CD4-positive, alpha-beta T cell treated with Interleukin-4 for 1 hour (primary cell): ENCODE measurements at places on chromosomes 4 and X.

GRCh38 chrX:46185923-46186810, 359.1 kb downstream of the ZNF674 start:
- no peak for DNase-seq

DNA sequence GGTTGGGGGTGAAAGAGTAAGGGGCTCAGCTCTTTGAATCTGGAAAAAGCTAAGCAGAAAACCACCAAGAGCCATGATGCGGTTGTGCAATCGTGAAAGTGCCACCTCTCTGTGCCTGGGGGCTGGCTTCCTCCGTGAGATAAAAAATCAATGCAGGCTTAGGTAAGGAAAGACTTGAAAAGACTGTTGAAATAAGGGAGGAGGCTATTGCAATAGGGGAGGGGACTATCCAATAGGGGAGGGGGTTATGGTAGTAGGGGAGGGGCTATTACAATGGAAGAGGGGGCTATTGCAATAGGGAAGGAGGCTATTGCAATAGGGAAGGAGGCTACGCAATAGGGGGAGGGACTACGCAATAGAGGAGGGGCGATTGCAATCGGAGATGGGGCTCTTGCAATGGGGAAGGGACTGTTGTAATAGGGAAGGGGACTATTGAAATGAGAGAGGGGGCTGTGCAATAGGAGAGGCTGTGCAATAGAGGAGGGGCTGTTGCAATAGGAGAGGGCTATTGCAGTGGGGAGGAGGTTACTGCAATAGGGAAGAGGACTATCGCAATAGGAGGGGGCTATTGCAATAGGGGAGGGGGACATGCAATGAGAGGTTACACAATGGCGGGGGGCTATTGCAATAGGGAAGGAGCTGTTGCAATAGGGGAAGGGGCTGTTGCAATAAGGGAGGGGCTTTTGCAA, 162.3 kb upstream of the PSAPL1 start:
- DNase-seq = no peak

DNA sequence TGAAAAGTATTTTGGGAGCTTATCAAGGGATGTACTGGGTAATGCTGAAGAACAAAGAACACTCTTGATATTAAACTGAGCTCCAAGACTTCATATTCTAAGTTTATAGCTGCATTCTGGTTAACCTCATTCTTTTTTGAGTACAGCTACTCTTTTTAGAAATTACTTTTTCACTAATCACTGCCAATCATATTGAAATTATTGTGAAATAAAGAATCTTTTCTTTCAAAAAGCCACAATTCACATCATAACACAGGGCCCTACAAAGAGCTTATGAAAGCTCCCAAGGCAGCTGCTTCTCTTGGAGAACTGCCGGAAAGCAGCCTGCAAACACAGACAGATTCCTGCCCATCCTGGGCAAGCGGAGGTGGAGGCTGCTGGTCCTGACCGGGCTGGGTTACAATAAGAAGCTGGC, 121.4 kb downstream of the RNF150 start:
- no peak for DNase-seq

DNA sequence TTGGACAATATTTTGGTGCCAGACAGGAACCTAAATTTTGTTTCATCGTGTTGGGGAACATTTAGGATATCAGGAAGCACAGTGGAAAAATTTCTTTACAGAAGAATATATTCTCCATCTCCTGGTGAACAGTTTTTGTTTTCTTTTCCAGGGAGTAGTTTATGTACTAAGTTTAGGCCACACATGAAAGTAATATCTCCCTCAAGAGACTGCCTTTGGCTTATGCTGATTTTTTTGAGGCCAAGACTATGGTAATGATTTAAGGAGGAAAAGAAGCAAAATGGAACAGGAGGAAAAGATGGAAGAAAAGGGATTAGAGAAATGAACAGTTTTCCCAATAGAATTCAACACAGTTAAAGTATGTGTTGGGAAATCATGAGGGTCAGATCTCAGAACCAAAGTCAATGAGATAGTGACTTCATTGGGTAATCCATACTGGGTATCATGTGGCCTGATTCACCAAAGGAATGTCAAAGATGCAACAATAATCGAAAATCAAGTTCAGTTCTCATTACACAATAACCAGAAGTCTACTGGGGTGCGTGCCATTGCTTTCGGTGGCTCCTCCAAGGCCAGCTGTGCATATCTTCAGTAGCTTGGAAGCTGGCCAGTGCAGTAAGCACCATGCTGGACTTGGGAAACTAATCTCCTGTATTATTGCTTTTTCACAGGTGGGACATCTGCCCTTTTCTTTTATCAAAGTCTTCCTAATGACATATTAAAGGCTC, 234.8 kb downstream of the COL25A1 start:
- DNase-seq = no peak

GRCh38 chrX:135015523-135016245, 6.7 kb downstream of the RTL8B start:
- DNase-seq = no peak

DNA sequence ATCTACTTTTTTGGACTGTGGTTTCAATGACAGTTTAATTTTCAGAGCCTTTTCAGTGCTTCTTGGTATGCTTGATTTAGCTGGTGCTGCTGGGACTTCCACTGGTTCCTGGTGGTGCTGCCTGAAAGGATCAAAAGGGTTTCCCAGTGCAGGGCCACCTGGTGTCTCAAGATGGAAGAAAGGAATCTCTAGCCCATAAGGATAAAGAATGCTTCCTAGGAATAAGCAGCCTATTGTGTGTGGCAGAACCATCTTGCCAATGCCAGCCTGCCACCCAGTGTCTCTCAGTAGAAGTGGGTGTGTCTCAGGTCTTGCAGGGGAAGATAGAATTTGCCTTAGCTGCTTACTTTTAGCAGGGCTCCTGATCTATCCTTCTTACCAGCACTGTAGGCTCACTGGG, 15.0 kb upstream of the RAI2 start:
- no peak for DNase-seq

- DNase-seq = no peak
These were observed 211.0 kb downstream of the KCTD8 start for GRCh38 chr4:44237643-44238042.

- peak; percentile 84 for DNase-seq
These were observed 2.1 kb downstream of the GAB3 start for GRCh38 chrX:154748712-154749339.

GRCh38 chrX:31236231-31236630, 164.4 kb upstream of the FTHL17 start:
- DNase-seq = peak; percentile 37

DNA sequence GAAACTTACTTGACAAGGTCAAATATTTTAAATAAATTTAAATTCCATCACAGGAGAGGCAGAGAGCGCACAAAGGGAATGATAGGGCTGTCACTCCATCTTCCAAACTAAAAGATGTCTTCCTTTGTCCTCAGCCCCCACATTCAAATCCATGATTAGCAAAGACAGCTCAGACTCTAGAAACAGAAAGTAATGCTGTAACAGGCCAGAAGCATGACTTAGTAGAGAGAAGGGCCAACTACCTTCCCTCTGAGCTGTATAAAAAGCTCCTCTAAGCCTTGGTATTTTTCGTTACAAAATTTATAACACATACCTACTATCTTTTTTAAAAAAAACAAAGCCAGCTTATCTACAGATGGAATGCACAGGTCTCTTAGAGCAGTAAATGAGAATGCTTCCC, 207.4 kb downstream of the MAPK10 start:
- no peak for DNase-seq

- DNase-seq = no peak
These were observed 3.0 kb downstream of the PLXNB3 start for GRCh38 chrX:153766871-153767673.

GRCh38 chr4:100340512-100341485, 150.5 kb upstream of the DDIT4L start:
- DNase-seq = no peak

GRCh38 chr4:37138789-37139188, 105.8 kb upstream of the NWD2 start:
- DNase-seq = no peak

GRCh38 chrX:34338046-34338445, 205.9 kb upstream of the FAM47A start:
- DNase-seq = no peak

GRCh38 chr4:21709031-21709430, 239.5 kb downstream of the KCNIP4 start:
- no peak for DNase-seq

GRCh38 chr4:10879411-10880110, 195.0 kb upstream of the CLNK start:
- no peak for DNase-seq

GRCh38 chr4:112813790-112814189, 176.8 kb downstream of the LARP7 start:
- no peak for DNase-seq

DNA sequence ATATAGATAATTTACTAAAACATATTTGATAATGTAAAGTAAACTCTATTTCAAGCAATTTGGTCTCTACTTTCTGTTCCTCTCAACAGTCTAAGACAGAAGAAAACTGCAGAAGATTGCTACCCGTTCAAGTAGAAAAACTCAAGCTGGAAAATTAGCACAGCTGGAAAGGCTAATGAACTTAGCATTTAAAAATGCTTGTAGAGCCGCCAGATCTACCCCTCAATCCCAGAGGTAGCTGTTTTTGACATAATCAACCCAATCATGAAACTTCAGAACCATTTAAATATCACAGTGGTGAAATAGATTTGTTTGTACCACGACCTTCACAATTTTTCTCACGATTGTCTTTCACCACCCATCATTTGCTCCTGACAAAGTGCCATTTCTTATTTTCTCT, 479.5 kb downstream of the SPRY1 start:
- no peak for DNase-seq

DNA sequence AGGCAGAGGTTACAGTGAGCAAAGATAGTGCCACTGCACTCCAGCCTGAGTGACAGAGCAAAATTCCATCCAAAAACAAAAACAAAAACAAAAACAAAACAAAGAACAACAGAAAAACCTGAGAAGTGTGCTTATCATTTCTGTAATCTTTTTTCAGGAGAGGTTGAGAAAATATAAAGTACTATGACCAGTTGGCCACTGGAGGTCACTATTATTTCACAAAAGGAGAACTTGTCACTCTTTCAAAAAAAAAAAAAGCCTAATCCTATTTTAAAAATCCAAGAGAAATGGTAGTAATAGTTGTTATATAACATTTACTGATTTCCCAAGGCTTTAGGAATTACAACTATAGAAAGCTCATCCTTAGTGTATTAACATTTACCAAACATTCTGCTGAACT, 24.9 kb upstream of the RNF150 start:
- DNase-seq = no peak

- peak; percentile 24 for DNase-seq
These were observed 214.0 kb upstream of the UGT8 start for GRCh38 chr4:114384629-114385028.

GRCh38 chr4:95835672-95836071, 4.2 kb upstream of the PDHA2 start:
- DNase-seq = no peak

DNA sequence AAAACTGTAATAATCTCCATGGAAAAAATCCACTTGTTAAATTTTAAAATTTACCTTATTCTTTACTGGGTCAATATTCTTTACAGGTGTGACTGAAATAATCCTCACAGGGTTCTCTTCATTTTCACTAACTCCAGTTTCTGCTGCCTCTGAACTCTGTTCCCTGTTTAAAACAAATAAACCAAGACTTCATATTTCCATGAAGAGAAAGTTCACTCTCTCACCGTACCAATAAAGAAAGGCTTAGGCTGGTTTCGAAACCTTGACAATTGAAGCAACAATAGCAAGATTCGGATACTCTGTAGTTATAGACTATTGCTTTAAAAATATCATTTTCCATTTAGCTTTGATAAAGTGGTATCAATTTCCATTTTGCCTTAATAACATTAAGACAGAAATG, 135.8 kb downstream of the PDS5A start:
- no peak for DNase-seq

DNA sequence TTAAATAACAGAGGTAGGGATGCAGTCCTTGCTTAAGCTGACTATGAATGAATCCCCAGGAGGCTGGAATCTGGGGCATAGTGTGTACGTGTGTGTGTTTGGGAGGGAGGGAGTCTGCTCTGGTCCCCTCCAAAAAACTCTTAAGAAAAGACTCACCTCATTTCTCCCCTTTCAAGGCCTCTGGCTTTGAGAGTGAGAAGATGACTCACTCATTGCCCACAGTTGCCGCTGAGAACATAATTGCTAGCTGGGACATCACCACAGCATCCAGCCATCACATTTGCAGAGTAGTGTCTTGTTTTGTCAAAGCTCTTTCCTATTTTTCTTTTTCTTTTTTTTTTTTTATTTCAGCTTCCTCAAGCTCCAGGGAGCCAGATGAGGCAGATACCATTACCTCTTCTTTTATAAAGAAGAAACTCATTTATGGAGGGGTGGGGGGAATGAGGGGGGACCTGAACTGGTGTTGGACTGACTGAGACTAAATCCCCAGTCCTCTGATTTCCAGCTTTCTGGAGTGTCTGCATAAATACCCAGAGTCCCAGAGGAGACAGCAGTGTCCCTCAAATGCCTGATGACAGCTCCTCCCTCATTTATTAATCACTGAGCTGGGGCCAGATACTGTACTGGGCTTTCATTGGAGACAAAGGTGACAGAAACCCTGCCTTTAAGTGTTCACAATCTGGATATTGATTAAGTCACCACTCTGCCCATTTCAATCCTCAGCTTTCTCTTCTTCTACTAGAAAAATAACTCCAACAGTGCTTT, 61.9 kb upstream of the LAS1L start:
- peak; percentile 72 for DNase-seq
